Thymus (tissue), 14 donors: ENCODE measurements at places on chromosomes 7 and 10. TPM values are rescaled to one million over a fixed set of nuclear protein-coding genes. Genes with fewer than 3 reads are reported as not detected.
A peak's percentile ranks its signal among the peaks of the same experiment; 100 is the strongest.

DNA sequence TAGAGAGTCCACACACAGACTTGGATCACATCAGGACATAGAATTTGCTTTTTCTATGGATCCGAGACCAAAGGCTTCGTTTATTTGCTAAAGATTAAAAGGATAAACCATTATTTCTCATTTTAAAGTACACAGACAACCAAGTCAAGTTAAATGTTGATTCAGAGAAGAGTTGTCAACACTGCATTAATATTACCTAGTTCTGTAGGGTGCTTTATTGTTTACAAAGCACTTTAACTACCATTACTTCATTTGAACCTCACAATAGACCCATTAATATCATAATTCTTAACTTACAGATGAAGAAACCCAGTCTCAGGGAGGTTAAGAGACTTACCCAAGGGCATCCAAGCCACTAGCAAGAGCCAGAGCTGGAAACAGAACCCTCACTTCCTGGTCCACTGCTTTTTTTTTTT lies 43.2 kb upstream of the GSAP start:
- H3K27ac ChIP-seq: no peak overlapping the region
- no peak for DNase-seq

DNA sequence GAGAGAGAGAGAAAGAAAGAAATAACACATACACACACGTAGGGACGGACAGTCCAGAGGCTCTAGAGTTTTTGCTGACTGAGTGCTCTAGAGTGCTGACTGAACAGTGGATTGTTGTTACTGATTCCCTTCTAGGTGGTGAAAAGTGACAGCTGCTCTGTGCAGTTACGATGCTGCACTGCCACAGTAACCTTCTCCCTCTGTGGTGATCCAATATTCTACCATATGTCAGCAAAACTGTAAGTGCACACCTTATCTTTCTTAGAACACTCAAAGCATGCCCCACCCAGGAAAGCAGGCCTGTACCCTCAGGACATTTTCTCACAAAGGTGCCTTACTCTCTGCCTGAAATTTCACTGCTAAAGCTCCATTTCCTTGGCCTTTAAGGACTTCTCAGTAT lies 1023.5 kb downstream of the TYW1 start:
- DNase-seq: no peak
- no peak overlapping the region for H3K27ac ChIP-seq
- no peaks in the 10 kb centered on the region for H3K27me3 ChIP-seq
- peak overlapping the region; percentile 20 for H3K4me3 ChIP-seq

DNA sequence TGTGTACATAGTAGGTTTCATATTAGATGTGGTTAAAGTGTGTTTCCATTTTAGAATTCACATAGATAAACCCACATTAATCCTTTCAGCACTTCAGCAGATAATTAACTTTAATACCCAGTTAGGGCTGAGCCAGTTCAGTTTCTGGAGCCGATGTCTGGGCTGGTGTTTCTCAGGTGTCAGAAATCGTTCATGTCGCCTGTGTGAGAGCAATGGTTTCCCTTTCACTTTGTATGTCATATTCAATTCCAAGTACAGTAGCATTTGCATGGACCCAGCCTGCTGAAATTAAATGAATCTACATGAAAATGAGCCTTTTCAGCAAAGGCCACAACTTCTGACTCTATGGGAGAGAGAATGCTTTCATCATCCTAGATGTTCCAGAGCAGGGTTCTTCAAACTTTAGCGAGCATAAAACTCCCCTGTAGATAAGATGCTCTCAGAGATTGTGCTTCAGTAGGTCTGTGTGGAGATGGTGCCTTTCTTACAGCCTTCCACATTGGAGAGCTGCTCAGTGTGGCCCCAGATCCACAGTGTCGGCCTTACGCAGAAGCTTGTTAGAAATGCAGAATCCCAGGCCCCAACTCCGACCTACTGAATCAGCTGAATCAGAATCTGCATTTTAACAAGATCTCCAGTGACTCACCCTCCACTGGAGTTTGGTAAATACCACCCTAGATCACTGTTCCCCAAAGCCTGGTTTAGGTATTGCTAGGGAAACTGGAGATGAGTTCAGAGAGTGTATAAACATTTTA lies 19.6 kb downstream of the WIPF3 start:
- H3K27ac ChIP-seq: no peak overlapping the region
- H3K4me3 ChIP-seq: no peak overlapping the region
- no peaks in the 10 kb centered on the region for H3K36me3 ChIP-seq
- H3K4me1 ChIP-seq: no peaks in the 10 kb centered on the region

DNA sequence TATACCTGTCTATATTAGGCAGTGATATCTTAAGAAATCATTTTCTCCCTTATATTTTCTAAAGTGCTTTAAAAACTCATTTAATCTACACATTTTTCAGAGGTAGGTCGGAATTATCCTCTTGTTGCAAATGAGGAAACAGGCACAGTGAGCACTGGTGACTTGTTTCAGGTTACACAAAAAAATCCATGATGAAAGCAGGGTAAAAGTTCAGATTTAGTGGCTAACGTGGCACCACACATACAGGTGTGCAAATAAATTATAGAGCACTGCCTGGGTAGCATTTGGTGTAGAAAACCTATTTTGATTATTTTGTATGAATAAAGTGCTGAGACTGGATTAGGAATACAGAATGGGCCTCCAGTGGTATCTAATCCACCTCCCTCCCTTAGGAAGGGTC lies 26.6 kb downstream of the ARMC10 start:
- no peak for DNase-seq
- H3K27me3 ChIP-seq: no peaks in the 10 kb centered on the region
- H3K27ac ChIP-seq: no peak overlapping the region
- H3K4me1 ChIP-seq: no peaks in the 10 kb centered on the region
- H3K36me3 ChIP-seq: peaks cover 7% of the 10 kb centered on the region

GRCh38 chr7:156865493-156865892 lies 27.5 kb downstream of the LMBR1 start:
- H3K36me3 ChIP-seq: peaks cover 3% of the 10 kb centered on the region
- H3K27ac ChIP-seq: no peak overlapping the region
- no peaks in the 10 kb centered on the region for H3K4me1 ChIP-seq
- no peak overlapping the region for H3K4me3 ChIP-seq
- H3K27me3 ChIP-seq: no peaks in the 10 kb centered on the region

GRCh38 chr7:32879460-32879859 lies 12.1 kb downstream of the KBTBD2 start:
- H3K36me3 ChIP-seq: peaks cover 23% of the 10 kb centered on the region
- no peak overlapping the region for H3K4me3 ChIP-seq
- H3K27me3 ChIP-seq: no peaks in the 10 kb centered on the region
- H3K27ac ChIP-seq: no peak overlapping the region

GRCh38 chr10:100174699-100175677 lies 10.8 kb downstream of the ERLIN1 start:
- H3K27me3 ChIP-seq: no peaks in the 10 kb centered on the region
- no peak overlapping the region for H3K4me3 ChIP-seq
- H3K4me1 ChIP-seq: no peaks in the 10 kb centered on the region
- H3K27ac ChIP-seq: no peak overlapping the region

SPDYE8 gene
- not detected for total RNA-seq

KEL gene
- 2.7 TPM for total RNA-seq

AKR1C1 gene
- 1.4 TPM for total RNA-seq

SRGN gene
- 290 TPM for total RNA-seq

C10orf62 gene
- not detected for total RNA-seq

PDIA4 gene
- 93.1 TPM for total RNA-seq

GRK5 gene
- total RNA-seq: 18.5 TPM

BICC1 gene
- 1.9 TPM for total RNA-seq
